ENCODE measurements at places on chromosomes 1 and 21. TPM values are rescaled to one million over a fixed set of nuclear protein-coding genes. Genes with fewer than 3 reads are reported as not detected.

DNA sequence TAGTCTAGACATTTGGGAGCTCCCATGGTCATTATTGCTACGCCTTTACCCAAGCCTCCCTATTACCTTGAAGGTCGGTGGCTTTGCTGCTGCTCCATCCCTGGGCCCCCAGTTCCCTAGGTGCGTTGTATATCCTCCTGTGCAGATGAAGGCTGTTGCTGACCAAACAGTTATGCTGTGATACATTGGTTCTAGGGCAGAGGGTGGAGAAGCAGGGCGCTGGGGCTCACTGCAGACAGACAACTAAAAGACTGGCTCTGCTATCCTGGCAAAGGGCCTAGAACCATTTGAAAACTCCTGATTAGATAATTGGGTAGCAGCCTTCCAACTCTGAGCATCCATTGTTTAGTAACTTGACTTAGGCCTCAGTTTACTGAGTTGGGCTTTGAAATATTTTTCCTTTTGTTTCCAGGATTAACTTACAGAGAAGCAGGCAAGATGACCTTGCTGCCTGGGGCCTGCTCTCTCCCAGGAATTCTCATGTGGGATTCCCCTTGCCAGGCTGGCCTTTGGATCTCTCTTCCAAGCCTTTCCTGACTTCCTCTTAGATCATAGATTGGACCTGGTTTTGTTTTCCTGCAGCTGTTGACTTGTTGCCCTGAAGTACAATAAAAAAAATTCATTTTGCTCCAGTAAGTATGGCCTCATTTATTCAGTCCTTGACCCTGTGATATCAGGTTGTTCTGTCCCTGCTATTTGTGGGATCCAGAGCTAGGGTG is 15.5 kb downstream of the CHI3L2 start:
- no peak overlapping the region for H3K4me3 ChIP-seq
- H3K4me1 ChIP-seq: no peaks in the 10 kb centered on the region
- no peak overlapping the region for H3K27ac ChIP-seq
- H3K27me3 ChIP-seq: no peaks in the 10 kb centered on the region
- no peak for DNase-seq

DNA sequence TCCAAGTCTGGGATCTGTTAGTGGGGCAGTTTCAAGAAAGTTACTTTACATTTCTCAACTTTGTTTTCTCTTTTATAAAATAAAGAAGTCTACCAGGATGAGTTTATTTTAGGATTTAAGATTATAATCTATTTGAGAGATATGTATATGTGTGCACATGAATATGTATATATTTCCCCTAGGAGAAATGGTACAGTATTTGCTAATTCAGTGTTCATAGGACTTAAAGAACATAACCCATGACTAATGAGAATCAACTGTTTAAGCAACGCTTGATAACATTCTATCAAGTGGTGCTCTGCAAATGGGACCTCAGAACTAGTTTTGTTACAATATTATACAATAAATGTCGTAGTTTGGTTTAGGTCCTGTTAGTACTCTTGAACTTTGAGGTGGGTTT is 7.0 kb downstream of the BCAS2 start:
- no peak overlapping the region for H3K4me3 ChIP-seq
- H3K36me3 ChIP-seq: peaks cover 5% of the 10 kb centered on the region
- H3K27ac ChIP-seq: no peak overlapping the region
- no peak for DNase-seq
- no peaks in the 10 kb centered on the region for H3K4me1 ChIP-seq
- no peaks in the 10 kb centered on the region for H3K27me3 ChIP-seq

DNA sequence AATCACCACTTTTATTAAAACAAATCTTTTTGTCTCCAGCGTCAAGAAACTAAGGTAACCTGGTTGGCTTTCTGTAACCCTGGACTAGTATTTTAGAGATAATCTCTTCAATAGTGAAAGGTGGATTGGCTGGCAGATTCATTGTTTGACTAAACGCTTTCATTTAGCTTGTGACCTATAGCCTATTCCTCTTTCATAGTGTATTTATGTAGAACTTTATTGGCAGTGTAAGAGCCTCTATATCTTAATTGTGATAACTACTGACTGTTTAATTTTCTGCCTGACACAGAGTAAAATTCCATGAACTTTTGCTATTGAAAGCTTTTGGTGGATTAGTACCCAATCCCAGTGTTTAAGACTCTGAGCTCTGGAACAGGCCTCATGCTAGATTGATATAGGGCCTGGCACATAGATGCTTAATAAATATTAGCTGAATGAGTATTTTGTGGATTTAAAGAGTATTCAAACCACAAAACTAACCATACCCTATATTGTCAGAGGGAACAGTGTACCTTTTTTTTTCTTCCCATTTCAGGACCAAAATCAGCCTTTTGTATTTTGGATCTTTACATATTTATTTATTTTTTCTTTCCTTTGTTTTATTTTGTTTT is 34.8 kb downstream of the AK4 start:
- no peak for DNase-seq
- no peak overlapping the region for H3K4me3 ChIP-seq
- no peaks in the 10 kb centered on the region for H3K27me3 ChIP-seq
- no peak overlapping the region for H3K27ac ChIP-seq
- H3K36me3 ChIP-seq: no peaks in the 10 kb centered on the region

Gene GBP1
- 23.5 TPM for total RNA-seq

Gene SYT6
- total RNA-seq: 0.17 TPM

GRCh38 chr1:183517401-183517800 is 45.1 kb downstream of the SMG7 start:
- peaks cover 19% of the 10 kb centered on the region for H3K36me3 ChIP-seq
- DNase-seq: no peak
- no peaks in the 10 kb centered on the region for H3K27me3 ChIP-seq
- no peak overlapping the region for H3K4me3 ChIP-seq

DNA sequence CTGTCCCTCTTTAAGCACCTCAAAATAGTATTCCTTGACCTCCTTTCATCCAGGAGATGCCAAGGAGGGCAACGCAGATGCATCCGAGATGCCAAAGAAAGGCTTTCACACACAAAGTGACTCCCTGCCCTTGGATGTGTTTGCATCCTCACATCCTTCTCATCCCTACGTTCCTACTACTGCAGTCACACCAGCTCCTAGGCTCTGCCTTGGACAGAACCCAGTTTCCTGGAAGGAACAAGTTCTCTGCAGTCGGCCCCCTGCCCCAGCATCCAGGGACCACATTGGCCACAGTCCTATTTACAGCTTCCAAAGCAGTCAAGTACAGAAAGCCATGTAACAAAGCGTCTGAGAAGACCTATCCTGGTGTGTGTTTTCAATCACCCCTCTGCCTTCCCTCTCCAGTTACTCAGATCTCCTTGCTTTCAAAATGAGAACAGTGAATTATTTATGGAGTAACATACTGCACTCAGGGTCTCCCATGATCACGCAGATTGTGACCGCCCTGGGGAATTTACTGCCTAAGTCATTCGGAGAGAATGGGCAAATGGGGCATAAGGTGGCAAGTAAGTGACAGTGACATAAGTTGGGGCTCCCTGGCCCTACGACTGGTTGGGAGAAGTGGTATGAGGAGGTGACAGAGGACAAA is 21.8 kb upstream of the SRP9 start:
- H3K4me3 ChIP-seq: no peak overlapping the region
- no peaks in the 10 kb centered on the region for H3K36me3 ChIP-seq
- H3K27me3 ChIP-seq: no peaks in the 10 kb centered on the region
- no peaks in the 10 kb centered on the region for H3K4me1 ChIP-seq

GRCh38 chr1:109788695-109789521 is 25.2 kb upstream of the EPS8L3 start:
- no peak overlapping the region for H3K27ac ChIP-seq
- H3K27me3 ChIP-seq: no peaks in the 10 kb centered on the region

Gene SPRTN
- 8.9 TPM for total RNA-seq

Gene LCK
- total RNA-seq: 0.93 TPM

DNA sequence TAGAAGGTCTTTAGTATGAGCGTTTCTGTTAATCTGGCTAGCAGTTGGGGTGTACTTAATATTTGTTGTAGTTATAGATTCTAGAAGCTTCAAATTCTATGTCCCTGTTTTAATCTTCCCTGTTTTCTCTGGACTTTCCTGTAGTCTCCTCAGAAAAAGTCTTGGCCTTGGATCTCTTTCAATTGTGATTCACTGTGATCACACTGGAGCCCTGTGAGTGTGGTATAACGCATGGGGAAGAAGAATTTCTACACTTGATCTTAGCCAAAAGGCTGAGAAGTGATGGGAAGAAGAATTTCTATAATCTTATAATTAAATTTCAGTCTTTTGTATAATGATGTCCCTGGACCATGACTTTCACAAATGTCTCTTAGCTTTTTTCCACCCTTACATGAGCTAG is 36.7 kb upstream of the COP1 start:
- H3K27ac ChIP-seq: no peak overlapping the region
- no peak for DNase-seq
- H3K27me3 ChIP-seq: no peaks in the 10 kb centered on the region
- no peaks in the 10 kb centered on the region for H3K4me1 ChIP-seq
- no peak overlapping the region for H3K4me3 ChIP-seq

- no peaks in the 10 kb centered on the region for H3K27me3 ChIP-seq
- no peak overlapping the region for H3K27ac ChIP-seq
- no peak for DNase-seq
- H3K4me3 ChIP-seq: no peak overlapping the region
- peaks cover 4% of the 10 kb centered on the region for H3K4me1 ChIP-seq
These were observed 199.8 kb downstream of the CRB1 start for GRCh38 chr1:197467881-197468280.

DNA sequence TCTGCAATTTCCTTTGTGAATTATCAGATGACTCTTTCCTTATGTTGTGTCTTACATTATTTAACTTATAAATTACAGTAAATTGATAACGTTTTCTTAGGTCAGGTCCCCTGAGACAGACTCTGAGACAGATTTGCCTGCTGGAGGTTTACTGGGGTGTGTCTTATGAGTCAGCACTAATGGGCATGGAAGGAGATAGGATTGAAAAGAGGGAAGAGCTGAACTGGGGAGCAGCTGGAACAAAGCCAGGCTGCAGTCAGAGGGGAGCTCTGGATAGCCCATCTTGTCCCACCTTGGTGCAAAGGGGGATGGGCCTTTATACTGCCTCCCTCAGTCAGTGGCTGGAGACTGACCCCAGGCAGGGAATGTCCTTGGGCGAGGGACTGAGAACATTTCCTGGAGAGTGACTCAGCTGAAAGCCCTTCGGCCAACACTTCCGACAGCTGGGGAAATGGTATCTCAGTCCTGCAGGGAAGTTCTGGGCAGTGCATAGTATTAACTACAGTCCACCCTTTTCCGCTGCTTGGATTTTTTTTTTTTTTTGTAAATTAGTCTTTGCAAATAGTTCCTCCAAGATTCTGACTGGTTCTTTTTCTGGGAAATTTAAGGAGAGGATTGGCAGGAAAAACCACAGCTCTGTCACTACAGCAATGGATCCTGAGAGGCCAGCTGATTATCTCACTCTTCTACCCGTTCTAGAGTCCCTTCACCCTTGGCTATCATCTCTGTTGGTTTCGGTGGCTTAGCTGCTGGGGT is 39.1 kb upstream of the CDC42BPA start:
- no peaks in the 10 kb centered on the region for H3K4me1 ChIP-seq
- DNase-seq: no peak
- peak overlapping the region; percentile 79 for H3K27ac ChIP-seq
- H3K4me3 ChIP-seq: no peak overlapping the region
- H3K36me3 ChIP-seq: no peaks in the 10 kb centered on the region

DNA sequence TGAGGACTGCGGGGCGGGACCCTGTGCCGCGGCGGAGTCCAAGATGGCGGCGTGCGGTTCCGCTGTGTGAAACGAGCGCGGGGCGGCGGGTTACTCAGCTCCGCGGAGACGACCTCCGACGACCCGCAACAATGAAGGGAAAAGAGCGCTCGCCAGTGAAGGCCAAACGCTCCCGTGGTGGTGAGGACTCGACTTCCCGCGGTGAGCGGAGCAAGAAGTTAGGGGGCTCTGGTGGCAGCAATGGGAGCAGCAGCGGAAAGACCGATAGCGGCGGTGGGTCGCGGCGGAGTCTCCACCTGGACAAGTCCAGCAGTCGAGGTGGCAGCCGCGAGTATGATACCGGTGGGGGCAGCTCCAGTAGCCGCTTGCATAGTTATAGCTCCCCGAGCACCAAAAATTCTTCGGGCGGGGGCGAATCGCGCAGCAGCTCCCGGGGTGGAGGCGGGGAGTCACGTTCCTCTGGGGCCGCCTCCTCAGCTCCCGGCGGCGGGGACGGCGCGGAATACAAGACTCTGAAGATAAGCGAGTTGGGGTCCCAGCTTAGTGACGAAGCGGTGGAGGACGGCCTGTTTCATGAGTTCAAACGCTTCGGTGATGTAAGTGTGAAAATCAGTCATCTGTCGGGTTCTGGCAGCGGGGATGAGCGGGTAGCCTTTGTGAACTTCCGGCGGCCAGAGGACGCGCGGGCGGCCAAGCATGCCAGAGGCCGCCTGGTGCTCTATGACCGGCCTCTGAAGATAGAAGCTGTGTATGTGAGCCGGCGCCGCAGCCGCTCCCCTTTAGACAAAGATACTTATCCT is 430 bp downstream of the RBM15 start:
- no peak for DNase-seq
- peak overlapping the region; percentile 82 for H3K4me3 ChIP-seq
- peaks cover 1% of the 10 kb centered on the region for H3K36me3 ChIP-seq
- H3K4me1 ChIP-seq: peaks cover 65% of the 10 kb centered on the region
- H3K27me3 ChIP-seq: no peaks in the 10 kb centered on the region

Gene CAMK2N1
- 13.0 TPM for total RNA-seq

- H3K4me3 ChIP-seq: no peak overlapping the region
- no peaks in the 10 kb centered on the region for H3K27me3 ChIP-seq
- DNase-seq: no peak
- no peaks in the 10 kb centered on the region for H3K36me3 ChIP-seq
These were observed 178.8 kb downstream of the KCNJ6 start for GRCh38 chr21:37737507-37737906.

DNA sequence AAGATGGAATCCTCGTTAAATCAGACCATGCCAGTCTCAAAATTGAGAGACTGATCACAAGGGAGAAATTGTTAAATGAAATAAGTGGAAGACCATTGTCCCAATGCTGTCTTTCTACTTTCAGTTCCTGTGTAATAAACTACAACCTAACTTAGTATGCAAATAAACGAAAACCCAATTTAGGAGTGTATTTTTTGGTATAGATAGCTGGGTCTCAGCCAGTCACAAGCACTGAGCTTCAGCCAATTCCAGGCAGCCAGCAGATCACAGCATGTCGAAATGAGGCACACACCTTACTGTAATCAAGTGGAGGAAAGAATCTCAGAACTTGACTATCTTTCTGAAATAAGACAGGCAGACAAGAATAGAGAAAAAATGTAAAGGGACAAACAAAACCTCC is 33.0 kb upstream of the VN1R5 start:
- no peaks in the 10 kb centered on the region for H3K27me3 ChIP-seq
- H3K36me3 ChIP-seq: no peaks in the 10 kb centered on the region
- no peak overlapping the region for H3K27ac ChIP-seq
- no peak overlapping the region for H3K4me3 ChIP-seq
- no peaks in the 10 kb centered on the region for H3K4me1 ChIP-seq

GRCh38 chr21:15692711-15693110 is 37.1 kb upstream of the USP25 start:
- no peaks in the 10 kb centered on the region for H3K4me1 ChIP-seq
- H3K27ac ChIP-seq: no peak overlapping the region

DNA sequence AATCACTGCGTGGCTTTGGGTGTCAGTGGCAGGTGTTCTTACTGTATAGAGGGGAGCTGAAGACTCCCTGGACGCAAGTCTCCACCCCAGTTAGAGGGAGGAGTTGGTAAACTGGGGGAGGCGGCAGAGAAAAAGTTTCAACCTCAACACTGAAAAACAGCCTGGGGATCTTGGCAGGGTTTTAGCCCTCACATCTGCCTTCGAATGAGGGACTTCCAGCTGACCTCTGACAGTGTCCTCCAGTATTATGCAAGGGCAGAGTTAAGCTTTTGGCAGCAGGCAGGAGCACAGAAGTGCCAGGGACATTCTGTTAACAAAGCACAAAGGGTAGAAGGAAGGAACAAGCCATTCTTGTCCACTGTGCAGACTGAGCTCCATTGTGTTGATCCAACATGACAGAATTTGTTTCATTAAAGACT is 41.2 kb upstream of the RAB4A start:
- H3K27me3 ChIP-seq: no peaks in the 10 kb centered on the region
- DNase-seq: no peak
- peaks cover 15% of the 10 kb centered on the region for H3K4me1 ChIP-seq
- H3K27ac ChIP-seq: peak overlapping the region; percentile 78
